ENCODE measurements at places on chromosomes 6 and 20. TPM values are rescaled to one million over a fixed set of nuclear protein-coding genes. Genes with fewer than 3 reads are reported as not detected.

The PMEPA1 gene
- total RNA-seq = 26.3 TPM

The SNX3 gene
- 145 TPM for total RNA-seq

GRCh38 chr20:32585011-32585585 is at the start of gene NOL4L:
NOL4L (minus strand) TSS chr20:32585333; CDS start chr20:32584890, 443 bp downstream.
- DNase-seq = no peak

GRCh38 chr20:60662307-60662706 is 589.8 kb upstream of the CDH4 start:
- no peak for DNase-seq
